ENCODE measurements at places on chromosomes 4 and X.
A peak's percentile ranks its signal among the peaks of the same experiment; 100 is the strongest.

GRCh38 chr4:14827111-14827510, 175.2 kb upstream of the CPEB2 start:
- no peak for DNase-seq

GRCh38 chrX:37955273-37955672, 51.1 kb upstream of the SYTL5 start:
- DNase-seq: no peak

DNA sequence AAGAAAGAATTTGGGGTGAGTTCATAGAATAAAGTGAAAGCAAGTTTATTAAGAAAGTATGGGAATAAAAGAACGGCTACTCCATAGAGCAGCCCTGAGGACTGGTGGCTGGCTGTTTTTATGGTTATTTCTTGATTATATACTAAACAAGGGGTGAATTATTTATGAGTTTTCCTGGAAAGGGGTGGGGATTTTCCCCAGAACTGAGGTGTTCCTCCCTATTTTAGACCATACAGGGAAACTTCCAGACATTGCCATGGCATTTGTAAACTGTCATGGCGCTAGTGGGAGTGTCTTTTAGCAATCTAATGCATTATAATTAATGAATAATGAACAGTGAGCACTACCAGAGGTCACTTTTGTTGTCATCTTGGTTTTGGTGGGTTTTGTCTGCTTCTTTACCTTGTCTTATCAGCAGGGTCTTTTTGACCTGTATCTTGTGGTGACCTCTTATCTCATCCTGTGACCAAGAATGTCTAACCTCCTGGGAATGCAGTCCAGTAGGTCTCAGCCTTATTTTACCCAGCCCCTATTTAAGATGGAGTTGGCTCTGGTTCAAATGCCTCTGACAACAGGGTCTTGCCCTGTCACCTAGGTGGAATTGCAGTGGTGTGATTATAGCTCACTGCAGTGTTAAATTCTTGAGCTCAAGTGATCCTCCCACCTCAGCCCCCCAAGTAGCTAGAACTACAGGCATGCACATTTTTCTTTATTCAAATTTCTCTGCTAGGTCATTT, 27.1 kb downstream of the RAPGEF2 start:
- no peak for DNase-seq

GRCh38 chrX:41921492-41922430, 1.6 kb downstream of the CASK start:
- DNase-seq: no peak

DNA sequence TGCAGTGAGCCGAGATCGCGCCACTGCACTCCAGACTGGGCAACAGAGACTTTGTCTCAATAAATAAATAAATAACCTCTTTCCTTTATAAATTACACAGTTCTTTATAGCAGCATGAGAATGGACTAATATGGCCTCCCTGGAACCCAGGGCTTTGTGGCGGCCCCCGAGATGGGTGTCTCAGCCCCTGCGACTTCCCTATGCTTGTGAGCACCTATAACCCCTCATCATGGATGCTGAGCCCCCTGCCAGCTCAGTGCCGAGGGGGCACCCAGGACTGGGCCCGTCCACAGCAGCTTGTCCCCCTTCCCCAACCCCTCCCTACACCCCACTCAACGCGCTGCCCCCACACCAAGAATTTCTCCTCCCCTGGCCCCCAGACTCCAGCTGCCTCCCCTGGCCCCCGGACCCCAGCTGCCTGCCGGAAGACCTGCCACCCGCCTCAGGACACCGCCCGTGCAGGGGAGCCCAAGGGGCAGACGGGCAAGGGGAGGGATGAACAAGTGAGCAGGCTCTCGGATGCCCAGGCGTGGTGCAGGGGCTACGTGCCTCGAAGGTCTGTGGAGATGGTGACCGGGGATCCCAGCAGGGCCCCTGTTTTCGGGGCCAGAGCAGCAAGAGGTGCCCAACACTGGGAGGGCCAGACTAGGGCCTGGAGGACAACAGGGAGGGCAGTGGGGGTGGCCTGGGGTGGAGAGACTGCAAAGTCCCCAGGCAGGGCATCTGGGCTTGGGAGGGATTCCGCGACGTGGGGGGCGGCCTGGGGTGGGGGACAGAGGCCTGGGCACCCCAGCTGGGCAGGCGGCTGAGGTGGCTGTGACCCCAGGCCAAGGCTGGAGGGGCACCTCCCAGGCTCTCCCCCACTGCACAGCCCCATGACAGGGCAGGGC, 74.0 kb downstream of the FAM53A start:
- no peak for DNase-seq

- peak; percentile 11 for DNase-seq
These were observed 23.9 kb upstream of the APLN start for GRCh38 chrX:129678614-129679195.

GRCh38 chrX:12949205-12949926, 25.5 kb upstream of the TMSB4X start:
- DNase-seq: no peak

GRCh38 chr4:109675181-109675580, 28.1 kb downstream of the CASP6 start:
- DNase-seq: no peak

DNA sequence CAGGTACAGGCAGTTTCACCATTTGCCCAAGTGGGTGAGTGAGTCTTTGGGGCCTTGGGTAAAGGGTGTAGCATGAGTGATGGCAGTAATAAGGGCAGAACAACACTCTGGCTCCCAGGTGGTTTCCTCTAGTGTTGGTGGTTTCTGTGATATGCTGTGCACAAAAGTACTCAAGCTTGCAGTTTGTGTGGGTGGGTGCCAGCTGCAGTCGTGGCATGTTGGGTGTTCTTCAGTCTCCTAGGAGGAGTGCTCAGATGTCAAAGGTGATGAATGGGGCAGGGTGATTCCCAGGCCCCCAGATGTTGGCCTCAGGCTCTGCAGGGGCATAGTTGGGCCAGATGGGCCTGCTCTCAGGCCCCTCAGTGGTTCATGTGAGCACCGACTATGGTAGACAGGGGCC, 166.1 kb upstream of the KLF8 start:
- DNase-seq: no peak

- DNase-seq: no peak
These were observed 204.8 kb downstream of the TRAM1L1 start for GRCh38 chr4:116880625-116881024.

GRCh38 chr4:156493858-156494257, 477.7 kb downstream of the PDGFC start:
- no peak for DNase-seq

- peak; percentile 16 for DNase-seq
These were observed 1.0 kb downstream of the CNOT6L start for GRCh38 chr4:77818073-77818601.

- no peak for DNase-seq
These were observed 49.2 kb upstream of the HDAC8 start for GRCh38 chrX:72621625-72622485.

DNA sequence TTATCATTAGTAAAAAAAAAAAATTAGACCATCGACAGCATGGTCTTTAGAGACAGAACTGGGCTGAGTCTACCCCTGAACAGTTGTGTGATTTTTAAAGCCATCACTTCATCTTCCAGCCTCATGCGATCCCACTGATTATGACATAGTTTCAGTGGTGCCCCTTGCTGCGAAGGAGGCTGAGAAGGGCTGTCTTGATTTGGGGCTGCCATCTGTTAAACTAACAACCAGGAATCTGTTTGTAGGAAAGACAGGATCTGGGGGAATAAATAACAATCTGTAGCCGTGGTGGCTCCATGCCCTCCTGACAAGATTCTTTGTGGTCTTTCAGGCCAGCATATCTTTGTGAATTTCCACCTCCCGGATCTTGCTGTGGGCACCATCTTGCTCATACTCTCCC, 17.1 kb downstream of the SLC34A2 start:
- DNase-seq: no peak

- DNase-seq: no peak
These were observed 8.7 kb upstream of the SLC25A4 start for GRCh38 chr4:185134307-185134869.

GRCh38 chr4:28709891-28710290, 1849.2 kb downstream of the STIM2 start:
- no peak for DNase-seq

GRCh38 chr4:140955641-140956040, 177.6 kb downstream of the RNF150 start:
- DNase-seq: no peak

- DNase-seq: no peak
These were observed 116.0 kb downstream of the PTTG2 start for GRCh38 chr4:38076153-38076669.

DNA sequence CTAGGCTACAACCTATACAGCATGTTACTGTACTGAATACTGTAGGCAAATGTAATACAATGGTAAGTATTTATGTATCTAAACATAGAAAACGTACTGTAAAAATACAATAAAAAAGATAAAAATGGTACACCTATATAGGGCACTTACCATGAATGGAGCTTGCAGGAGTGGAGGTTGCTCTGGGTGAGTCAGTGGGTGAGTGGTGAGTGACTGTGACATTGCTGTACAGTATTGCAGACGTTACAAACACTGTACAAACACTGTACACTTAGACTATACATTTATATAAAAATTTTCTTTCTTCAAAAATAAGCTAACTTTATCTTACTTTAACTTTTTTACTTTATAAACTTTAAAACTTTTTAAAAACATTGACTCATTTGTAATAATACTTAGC, 190.3 kb upstream of the NR3C2 start:
- DNase-seq: no peak

GRCh38 chr4:70559211-70559830, 32.7 kb upstream of the AMBN start:
- DNase-seq: peak; percentile 4

DNA sequence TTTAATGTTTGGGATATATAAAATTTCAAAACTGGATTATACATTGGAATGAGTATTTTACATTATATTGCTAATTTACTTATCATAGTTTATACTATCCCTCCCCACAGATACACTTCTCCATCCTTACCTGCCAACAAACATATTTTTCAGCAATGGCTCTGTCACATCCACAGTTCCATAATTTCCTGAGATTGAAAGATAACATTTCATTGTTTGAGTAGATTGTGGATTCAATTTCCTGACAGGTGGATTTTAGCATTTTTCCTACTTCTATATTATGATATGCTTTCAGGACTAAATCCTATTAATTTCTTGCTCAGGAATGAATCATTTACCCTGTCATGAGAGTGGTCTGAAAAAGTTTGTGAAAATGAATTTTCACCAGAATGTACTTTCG, 115.3 kb upstream of the KLHL4 start:
- no peak for DNase-seq

- no peak for DNase-seq
These were observed 45.7 kb upstream of the DCLK2 start for GRCh38 chr4:150032541-150032940.

DNA sequence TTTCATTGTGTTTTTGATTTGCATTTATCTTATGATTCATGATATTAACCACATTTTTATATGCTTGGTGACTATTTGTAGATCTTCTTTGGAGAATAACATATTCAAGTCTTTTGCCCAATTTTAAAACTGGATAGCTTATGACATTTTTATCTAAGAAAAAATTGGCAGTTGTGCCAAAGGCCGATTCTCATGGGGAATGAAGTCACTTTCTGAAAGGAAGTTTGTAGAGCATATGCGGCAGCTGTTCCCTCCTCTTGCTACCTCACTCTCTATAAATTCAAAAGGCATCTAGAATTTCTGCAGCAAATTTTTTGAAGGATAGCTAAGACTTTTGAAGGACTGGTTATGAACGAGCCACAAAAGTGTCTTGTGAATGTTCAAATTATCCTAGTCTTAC, 2353.5 kb downstream of the ARAP2 start:
- DNase-seq: no peak

DNA sequence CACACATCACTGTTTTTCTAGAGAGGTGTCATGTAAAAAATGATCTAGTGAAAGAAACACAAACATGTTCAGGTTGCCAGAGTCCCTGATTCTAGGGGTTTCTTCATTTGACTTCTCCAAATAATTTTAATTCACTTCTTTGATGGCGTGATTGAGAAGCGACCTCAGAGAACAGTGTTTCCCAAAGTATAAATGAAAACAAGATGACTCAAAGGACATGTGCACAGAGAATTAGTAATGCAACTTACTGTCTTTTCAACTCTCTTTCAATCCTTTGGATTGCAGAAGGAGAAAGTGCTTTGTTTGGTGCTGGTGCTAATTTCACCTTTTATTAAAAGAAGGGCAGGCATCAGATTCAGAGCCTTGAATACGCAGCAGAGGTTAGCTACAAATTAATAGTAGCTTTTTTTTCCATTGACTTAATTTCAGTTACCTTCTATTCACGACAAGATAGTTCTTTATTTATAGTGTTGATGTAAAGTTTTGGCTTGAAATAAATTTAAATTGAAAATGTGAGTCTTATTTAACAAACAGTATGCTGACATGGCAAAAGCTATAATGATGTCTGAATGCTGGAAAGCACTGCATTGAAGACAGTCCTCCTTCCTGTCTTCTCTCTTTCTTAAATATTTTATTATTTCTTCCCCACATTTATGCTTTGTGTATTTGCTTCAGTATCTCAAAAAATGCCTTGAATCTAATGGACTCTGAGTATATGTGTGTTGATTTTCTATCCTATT, 85.1 kb downstream of the SLC10A7 start:
- DNase-seq: no peak

- no peak for DNase-seq
These were observed 3.2 kb upstream of the CPZ start for GRCh38 chr4:8589336-8589735.

DNA sequence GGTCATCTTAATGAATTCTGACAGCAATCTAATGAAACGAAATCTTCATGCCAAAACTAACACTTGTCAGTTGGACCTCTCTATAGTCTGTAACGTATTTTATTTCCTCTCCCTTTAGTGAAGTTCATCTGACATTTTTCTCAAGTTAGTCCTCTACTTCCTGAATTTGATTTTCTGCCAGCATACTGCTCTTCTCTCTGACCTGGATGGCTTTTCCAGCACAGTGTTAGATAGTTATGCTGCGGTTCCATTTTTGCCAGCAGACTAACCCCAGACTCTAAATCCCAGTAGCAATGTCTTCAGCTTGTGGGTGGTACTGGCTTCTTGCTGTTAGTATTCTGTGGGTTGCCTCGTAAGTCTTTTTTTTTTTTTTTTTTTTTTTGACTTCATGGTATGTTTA, 146.7 kb upstream of the VEGFC start:
- DNase-seq: no peak

- no peak for DNase-seq
These were observed 85.8 kb downstream of the DCLK2 start for GRCh38 chr4:150164055-150164454.

DNA sequence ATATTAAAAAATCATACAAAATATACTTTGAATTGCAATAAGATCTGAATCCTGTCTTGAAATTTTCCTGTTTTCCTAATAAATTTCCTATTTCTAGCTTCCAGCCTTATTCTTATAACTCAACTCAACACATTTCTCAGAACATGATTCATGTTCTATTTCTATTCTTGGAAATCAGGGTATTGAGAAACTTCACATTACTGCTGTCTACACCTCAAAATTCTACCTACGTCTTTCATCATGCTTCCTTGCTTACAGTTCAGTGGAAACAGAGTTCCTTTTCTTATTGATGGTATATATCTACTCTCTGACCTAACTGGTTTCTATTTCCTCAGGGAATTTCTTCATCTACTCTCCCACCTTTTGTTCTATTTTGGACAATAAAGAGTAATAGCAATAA, 2139.0 kb downstream of the ARAP2 start:
- DNase-seq: no peak

GRCh38 chr4:122129061-122129460, 23.1 kb upstream of the BLTP1 start:
- no peak for DNase-seq

GRCh38 chrX:31506928-31507327, 435.1 kb upstream of the FTHL17 start:
- no peak for DNase-seq

- no peak for DNase-seq
These were observed 91.6 kb downstream of the TSPAN7 start for GRCh38 chrX:38652934-38653442.

Data from activated CD4-positive, alpha-beta T cell treated with anti-CD3 and anti-CD28 coated beads, Interleukin-2, amount 50 U/mL, for 4 hours (primary cell).